ENCODE measurements at places on chromosomes 6 and 20.

DNA sequence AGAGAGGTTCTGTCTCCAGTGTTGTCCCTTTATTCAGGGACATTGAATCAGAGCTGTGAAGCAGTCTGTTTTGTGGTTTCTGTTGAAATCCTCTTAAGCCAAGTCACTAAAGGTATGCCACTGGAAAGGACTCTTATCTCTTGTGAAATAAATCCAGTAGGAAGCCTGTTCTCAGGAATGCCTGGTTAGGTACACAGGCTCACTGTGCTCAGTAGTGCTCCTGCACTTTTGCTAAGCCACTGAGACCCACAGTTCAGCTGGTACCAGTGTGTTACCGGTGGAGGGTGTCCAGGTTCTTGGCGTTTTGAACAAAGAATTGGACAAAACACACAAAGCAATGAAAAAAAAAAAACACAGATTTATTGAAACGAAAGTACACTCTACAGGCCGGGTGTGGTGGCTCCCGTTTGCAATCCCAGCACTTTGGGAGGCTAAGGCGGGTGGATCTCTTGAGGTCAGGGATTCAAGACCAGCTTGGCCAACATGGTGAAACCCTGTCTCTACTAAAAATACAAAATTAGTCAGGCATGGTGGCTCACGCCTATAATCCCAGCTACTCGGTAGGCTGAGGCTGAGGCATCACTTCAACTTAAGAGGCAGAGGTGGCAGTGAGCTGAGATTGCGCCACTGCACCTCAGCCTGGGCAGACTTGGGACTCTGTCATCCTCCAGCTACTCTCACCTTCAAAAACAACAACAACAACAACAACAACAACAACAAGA is 186.1 kb downstream of the JARID2 start:
- peak; percentile 61 for DNase-seq

GRCh38 chr20:5825130-5825719 is 75.0 kb downstream of the SHLD1 start:
- no peak for DNase-seq

- DNase-seq: no peak
Measured at GRCh38 chr6:21228876-21229460, 364.6 kb upstream of the SOX4 start.

GRCh38 chr6:125754566-125754965 is 5.1 kb downstream of the HEY2 start:
- no peak for DNase-seq

DNA sequence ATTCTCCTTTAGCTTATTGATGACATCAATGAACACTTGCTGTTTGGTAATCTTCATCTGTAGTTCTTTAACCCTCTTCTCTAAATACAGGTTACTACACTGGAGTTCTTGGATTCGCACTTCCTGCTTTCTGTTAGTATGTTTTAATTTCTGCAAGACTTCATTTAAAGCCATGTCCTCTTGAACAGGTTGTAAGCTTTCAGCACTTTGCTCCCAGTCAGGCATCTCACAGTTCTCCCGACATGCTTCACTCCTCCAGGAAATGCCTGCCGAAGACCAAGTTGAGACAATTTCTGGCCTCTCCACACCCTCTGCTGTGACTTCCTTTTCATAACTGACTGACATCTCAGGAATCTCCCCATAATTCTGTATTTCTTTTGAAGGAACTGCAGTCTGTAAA is 15.8 kb downstream of the CAGE1 start:
- no peak for DNase-seq

GRCh38 chr6:111880181-111880888 is 7.1 kb upstream of the FYN start:
- no peak for DNase-seq

DNA sequence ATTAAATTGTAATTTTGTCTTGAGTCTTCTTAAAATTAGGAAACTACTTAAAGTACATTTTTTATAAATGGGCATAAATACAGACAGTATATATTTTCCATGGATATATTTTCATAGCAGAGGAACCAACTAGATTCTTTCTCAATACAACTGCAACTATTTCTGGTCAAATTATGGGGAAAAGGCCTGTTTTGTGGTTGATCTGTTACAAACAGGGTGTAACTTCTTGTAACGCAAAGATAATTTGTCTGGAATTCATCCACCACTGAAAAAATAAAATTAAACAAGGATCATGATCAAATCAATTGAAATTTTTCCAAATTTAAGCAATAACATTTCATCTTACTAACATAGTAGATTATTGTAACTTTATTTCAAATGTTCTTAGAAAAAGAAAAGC is 67.2 kb upstream of the RNF146 start:
- no peak for DNase-seq

DNA sequence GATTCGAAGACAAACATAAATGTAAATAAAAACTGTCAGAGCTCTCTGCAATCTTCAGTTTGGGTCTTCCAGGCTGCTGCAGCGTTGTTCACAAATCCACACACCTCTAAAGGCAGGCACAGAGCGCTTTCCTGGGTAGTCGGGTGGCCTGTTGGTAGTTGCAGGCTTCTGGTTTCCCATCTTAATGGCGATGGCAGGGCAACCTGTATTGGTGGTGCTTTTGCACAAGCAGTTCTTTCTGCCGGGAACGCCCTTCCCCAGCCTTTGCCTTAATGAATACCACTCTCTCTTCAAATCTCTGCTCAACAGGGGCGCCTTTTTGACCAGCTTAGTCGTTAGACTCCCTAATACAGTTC is 723 bp upstream of the IFT52 start:
- no peak for DNase-seq

DNA sequence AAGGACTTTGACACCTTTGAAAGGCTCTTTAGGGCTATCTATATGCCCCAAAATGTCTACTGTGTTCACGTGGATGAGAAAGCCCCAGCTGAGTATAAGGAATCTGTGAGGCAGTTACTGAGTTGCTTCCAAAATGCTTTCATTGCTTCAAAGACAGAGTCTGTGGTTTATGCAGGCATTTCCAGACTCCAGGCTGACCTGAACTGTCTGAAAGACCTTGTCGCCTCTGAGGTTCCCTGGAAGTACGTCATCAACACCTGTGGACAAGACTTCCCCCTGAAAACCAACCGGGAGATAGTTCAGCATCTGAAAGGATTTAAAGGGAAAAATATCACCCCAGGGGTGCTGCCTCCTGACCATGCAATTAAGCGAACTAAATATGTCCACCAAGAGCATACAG is 65.2 kb downstream of the GCNT2 start:
- DNase-seq: no peak

DNA sequence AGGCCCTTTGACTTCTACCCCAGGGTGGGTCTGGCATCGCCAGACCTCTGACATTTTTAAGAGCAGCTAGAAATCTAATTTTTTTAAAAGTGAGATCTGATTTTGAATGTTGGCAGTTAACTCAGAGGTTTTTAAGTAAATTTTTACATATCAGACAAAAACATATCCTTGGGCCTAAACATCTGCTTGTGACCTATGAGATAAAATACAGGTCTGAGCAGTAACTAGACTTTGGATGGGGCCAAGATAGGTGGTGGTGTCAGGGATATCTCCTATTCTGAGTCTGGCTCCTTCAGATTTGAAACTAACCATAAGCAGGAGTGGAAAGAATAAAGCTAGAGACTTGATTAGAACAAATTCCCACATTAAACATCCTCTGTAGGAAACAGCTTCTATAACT is 17.6 kb downstream of the RALY start:
- DNase-seq: no peak

DNA sequence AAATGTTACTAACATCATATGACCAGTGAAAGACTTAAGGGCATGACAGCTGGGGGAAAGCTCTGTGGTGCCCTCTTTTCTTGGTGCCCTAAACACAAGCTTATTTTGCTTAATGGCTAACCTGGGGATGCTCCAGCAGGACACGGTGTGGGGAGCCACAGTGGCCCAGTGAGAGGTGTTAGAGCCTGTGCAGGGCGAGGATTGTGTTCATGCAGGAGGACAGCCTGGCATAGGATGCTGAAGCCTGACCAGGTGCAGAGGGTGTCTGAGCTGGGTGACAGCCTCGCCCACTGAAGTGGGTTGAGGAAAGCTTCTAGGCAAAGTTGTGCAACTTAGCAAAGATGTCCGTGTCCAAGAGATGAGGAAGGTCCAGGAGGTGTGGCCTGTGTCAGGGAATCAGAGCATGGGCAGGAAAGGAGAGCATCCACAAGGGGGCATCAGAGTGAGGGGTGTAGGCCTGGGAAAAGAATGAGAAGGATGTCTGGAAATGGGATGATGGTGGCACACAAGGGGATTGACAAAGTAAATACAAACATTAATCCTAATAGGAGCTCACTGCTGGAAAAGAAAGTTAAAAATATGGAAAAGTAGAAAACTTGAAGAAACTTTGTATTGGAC is 33.9 kb downstream of the SLC17A4 start:
- no peak for DNase-seq

- DNase-seq: no peak
Measured at GRCh38 chr20:8190043-8190880, 58.2 kb downstream of the PLCB1 start.

DNA sequence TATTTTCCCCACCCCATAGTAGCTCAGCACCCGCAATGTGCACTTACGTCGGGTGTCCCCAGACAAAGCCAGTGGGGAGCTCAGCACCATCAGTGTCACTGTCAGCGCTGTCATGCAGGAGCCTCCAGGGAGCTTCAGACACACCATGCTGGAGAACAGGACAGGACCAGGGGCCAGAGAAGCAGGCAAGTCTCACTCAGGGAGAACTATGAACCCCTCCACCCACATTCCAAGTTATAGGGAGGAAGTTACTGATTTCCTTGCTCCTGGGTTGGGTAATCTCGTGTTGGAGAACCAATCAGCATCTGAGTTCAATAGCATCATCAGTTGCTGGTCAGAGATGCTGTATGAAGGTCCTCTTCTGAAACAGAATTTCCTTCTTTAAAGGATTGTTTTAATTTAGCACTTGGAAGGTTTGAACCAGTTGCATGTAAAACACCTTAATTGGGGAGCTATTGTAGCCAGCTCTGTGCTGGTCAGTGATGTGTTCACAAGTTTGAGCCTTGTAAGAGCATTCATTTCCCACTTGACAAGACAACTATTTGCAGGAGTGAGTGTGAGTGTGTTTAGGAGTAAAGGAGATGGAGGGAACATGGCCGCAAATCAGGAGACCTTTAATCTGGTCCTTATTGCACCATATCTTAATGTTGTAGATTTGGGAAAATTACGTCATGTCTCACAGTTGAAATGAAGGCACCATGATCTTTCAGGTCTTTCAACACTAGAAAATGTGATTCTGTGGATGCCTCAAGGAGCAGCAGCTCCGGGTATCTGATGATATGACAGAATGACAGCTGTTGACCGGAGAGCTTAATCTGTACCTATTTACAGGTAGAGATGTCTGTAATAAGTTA is at the start of gene HLA-DRB1:
HLA-DRB1 (minus strand) TSS at position 253 of the 854 bp plus-strand sequence; CDS start at position 147, 106 bp downstream.
- DNase-seq: peak; percentile 61

All from T47D (cell line).